Heart right ventricle (tissue), 16 donors: ENCODE measurements at places on chromosomes 12 and 14. TPM values are rescaled to one million over a fixed set of nuclear protein-coding genes. Genes with fewer than 3 reads are reported as not detected.

DNA sequence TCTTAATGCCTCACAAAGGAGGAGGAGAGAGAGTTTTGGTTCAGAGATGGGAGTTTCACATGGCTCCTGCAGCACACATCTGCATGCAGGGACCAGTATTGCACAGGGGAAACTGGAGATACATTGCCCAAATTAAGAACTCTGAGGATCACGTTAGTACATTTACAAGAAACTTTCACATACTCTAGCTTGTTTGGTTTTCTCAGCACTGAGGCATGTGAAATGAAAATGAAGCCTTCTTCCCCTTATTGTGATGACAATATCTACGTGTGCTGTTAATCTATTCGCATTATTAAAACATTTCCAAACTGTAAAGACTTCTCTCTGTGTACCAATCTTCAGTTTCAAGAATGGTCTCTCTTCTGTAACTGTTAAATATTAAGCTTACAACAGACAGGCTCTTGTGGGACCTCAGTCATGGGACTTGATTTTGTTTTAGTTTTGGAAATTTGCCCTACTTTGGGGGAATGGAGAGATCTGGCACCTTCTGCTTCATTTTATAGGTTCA is 124.7 kb downstream of the DAAM1 start:
- no peak for DNase-seq

GRCh38 chr14:92938890-92939671 is 16.1 kb downstream of the CHGA start:
- no peak for DNase-seq

- DNase-seq = no peak
Observed at GRCh38 chr12:47888153-47888819, 16.5 kb downstream of the VDR start.

Gene AQP6
- total RNA-seq = not detected

Gene BDKRB2
- 0.59 TPM for total RNA-seq
